SJSA1 (cell line): ENCODE measurements at places on chromosomes 3 and 15.

- no peaks in the 10 kb centered on the region for H3K27me3 ChIP-seq
- DNase-seq = no peak
- no peak overlapping the region for H3K27ac ChIP-seq
- no peaks in the 10 kb centered on the region for H3K36me3 ChIP-seq
These were observed 47.7 kb upstream of the TRPC1 start for GRCh38 chr3:142676151-142676550.

DNA sequence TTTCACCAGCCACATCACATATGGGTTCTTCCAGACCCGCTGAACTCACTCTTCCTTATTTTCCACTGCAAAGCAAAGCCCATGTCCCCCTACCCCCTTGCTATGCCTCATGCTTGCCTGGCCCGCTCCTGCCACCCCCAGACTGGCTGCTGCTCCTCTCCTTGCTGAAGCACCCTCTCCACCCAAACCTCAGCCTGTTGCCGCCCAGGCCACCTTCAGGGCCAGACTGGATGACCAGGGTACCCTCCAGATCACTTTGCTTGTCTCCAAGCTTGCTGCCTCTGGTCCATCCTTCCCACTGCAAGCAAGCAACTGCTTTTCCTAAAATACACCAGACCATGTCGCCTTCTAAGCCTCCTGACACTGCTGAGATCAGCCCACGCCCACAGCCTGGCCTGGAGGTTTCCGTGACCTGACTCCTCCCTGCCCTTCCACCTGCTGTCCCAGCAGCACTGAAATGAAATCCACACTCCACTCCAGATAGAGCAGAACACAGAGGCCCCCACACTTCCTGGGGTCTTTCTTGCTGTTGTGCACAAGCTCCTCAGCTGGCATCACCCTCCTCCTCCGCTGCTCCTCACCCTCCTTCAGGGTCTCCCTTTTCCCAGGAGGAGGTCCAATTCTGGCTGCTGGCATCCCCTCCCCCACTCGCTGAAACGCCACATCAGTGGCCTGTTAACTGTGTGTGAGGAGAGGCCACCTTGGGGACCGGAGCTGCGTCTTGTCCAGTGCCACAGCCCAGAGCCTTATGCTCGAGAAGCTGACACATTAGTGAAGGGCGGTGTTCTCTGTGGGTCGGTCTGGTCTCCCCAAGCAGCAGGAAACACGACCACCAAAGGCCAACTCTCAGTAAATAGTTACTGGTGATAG lies 99.1 kb downstream of the ADCY5 start:
- no peaks in the 10 kb centered on the region for H3K4me1 ChIP-seq
- no peak overlapping the region for H3K27ac ChIP-seq
- peaks cover 3% of the 10 kb centered on the region; the same call in 1 of the 2 replicates for H3K27me3 ChIP-seq
- DNase-seq = no peak
- no peaks in the 10 kb centered on the region for H3K36me3 ChIP-seq
- H3K4me3 ChIP-seq = no peak overlapping the region

- no peak overlapping the region for H3K27ac ChIP-seq
- no peak for DNase-seq
- no peak overlapping the region for H3K4me3 ChIP-seq
- H3K27me3 ChIP-seq = no peaks in the 10 kb centered on the region
- H3K4me1 ChIP-seq = peaks cover 4% of the 10 kb centered on the region; the same call in 1 of the 2 replicates
- no peaks in the 10 kb centered on the region for H3K36me3 ChIP-seq
These were observed 19.1 kb upstream of the DNAAF4 start for GRCh38 chr15:55527150-55527549.

DNA sequence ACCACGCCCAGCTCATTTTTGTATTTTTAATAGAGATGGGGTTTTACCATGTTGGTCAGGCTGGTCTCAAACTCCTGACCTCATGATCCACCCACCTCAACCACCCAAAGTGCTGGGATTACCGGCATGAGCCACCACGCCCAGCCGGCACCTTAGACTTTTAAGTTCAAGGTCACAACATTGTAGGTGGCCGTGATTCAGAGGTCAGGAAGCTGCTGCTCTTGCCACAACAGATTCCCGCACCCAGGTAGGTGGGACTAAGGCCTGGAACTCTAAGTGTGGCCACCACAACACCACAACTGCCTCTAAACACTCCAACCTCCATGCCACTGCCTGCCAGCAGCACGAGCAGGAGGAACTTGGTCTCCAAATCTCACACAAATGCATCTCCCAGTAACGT lies 196.8 kb downstream of the STT3B start:
- 0 out of 2 replicates have a peak overlapping the region, but pooled peaks have one; percentile 33 for H3K27ac ChIP-seq
- DNase-seq = peak; percentile 65
- peaks cover 13% of the 10 kb centered on the region for H3K4me1 ChIP-seq
- H3K36me3 ChIP-seq = no peaks in the 10 kb centered on the region

DNA sequence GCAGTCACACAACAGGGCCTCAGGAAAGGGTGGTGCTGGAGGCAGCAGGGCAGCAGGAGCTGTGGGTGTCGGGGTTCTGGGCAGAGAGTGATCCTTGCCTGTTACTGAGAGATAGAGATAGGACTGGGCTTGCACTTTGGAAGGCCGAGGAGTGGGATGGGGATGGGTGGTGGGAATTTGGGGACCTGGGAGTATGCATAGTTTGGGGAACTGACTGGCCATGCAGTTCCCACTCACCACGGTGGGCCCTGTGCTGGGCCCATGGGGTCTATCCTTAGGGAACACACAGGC lies 192.5 kb upstream of the LINGO1 start:
- H3K36me3 ChIP-seq = no peaks in the 10 kb centered on the region
- no peak overlapping the region for H3K4me3 ChIP-seq
- H3K4me1 ChIP-seq = peaks cover 2% of the 10 kb centered on the region
- DNase-seq = no peak
- no peak overlapping the region for H3K27ac ChIP-seq

DNA sequence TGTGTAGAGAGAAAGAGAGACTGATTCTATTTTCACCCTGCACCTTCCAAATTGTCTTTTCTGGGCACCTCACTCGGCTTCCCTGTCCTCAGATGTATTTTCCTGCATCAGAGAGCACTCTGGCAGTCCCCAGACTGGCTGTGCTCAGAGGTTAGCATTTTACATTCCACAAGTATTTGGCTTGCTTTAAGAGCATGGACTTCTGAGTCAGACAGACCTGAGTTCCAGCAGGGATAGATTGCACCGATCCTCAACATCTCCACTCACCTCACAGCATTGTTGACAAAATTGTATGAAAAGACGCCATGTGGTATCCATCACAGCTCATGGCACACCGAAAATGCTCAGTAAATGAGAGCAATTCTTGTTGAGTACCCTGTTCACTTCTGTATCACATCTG lies 45.6 kb downstream of the SST start:
- H3K36me3 ChIP-seq = no peaks in the 10 kb centered on the region
- no peak for DNase-seq
- H3K27me3 ChIP-seq = no peaks in the 10 kb centered on the region
- no peak overlapping the region for H3K4me3 ChIP-seq
